Upper lobe of right lung (tissue), 1 donor: ENCODE measurements at places on chromosomes 11 and 22.

DNA sequence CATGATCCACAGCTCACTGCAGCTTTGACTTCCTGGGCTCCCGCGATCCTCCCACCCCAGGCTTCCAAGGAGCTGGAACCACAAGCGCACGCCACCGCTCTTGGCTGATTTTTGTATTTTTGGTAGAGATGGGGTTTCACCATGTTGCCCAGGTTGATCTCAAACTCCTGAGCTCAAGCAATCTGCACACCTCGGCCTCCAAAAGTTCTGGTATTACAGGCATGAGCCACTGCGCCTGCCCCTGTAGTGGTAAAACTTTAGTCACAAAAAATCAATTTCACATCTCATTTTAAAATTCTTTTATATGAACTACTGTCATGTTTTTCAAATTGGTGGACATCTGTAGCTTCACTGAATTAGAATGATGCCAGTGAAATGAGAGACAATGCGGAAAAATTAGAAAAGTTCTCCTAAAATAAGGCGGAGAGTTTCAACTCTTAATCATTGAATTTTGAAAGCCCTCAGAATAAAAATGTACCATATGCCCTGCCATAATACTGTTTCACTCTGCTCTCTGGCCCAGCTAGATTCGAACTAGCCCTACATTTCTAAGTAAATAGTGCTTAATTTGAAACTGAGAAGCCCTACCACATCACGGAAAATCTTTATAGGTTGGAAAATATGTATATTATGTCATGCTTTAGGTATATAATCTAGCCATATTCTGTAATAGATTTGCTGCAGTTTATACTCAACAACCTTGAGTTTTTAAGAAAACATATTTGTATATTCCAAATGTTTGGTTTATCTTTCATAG, 78.7 kb downstream of the HORMAD2 start:
- no peak for DNase-seq

- no peak for DNase-seq
These were observed 34.9 kb downstream of the CD44 start for GRCh38 chr11:35173616-35174566.

GRCh38 chr11:9600166-9600565, 26.7 kb downstream of the WEE1 start:
- no peak for DNase-seq

- DNase-seq, result no peak
These were observed 10.1 kb upstream of the NAALAD2 start for GRCh38 chr11:90124371-90124770.

- no peak for DNase-seq
These were observed 25.3 kb upstream of the TESMIN start for GRCh38 chr11:68776442-68777235.

- DNase-seq, result no peak
These were observed 20.3 kb downstream of the NEAT1 start for GRCh38 chr11:65442842-65443331.

DNA sequence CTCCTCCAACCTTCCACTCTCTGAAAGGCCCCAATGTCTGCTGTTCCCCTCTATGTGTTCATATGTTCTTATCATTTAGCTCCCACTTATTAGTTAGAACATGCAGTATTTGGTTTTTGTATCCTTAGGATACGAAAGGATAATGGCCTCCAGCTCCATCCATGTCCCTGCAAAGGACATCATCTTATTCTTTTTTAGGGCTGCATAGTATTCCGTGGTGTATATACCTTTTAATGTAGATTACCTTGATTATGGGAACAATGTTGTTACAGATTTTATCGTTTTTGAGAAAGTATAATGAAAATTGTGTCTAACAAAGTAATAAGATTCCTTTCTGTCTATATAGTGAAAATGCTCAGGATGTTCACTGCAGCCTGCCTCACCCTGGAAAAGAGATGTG, 16.0 kb upstream of the CAVIN3 start:
- no peak for DNase-seq

DNA sequence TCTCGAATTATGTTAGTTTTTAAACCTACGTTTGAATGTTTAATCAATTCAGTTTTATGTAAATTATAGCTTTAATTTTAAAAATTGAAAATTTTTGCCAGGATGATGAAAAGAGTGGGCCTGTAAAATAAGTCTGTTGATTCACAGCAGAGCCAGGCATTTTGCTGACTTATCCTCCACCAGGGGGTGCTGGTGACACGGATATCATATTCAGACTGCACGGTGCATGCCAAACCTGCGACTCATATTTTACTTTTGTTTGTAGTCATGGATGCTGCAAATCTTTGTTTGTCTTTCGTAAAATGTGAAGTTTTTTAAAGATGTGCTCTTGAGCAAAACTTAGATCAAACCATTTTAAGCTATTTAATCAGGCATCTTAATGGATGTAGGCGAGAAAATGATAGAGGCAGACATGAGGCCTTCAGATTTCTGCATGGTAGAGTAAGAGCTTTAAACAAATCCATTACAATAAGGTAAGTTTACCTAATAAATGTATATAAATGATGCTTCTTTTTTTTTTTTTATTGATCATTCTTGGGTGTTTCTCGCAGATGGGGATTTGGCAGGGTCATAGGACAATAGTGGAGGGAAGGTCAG, 3.6 kb upstream of the OR8B3 start:
- DNase-seq, result no peak

GRCh38 chr22:35850831-35851230, 133.2 kb downstream of the APOL5 start:
- no peak for DNase-seq

GRCh38 chr11:76776472-76776871, 6.7 kb upstream of the TSKU start:
- DNase-seq, result no peak

DNA sequence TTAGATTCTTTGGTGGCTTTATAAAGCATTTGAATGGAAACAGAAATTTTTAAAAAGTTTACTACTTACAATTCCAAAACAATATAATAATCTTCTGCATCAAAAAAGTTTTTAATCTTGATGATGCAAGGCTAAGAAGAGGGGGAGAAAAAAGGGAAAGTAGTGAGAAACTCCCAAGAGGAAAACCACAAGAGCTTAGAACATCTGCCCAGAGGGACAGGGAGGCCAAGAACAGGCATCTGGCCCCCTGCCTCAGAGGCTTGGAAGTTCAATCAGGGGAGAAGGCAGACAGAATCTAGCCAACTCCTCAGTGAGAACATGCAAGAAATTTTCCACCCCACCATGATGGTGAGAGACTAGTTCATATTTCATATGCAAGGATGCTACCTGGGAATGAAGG, 23.8 kb upstream of the TTC28 start:
- DNase-seq, result no peak

DNA sequence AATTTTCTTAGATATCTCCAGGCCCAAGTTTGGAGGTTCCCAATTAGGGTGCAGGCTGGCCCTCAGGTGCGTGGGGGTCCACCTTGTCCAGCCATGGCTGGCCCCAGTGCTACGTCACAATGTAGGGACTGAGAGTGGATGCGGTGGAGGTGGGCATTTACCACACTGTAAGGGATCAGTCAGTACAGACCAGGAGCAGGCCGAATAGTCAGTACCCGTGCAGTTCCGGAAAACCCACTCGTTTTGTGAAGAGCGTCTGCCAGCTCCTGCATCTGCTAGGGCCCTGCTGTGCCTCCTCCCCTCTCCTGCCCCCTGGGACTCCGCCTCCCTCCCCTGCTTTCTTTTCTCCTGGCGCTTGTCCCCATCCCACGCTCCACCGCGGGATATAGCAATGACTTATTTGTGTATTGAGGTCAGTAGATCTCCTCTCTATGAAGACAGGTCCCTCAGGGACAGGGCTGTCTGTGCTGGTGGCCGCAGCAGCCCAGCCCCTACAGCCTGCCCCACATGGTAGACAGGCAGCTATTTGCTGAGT, 50.4 kb upstream of the SEPTIN5 start:
- DNase-seq, result no peak

GRCh38 chr11:97351939-97352338, 962.1 kb downstream of the JRKL start:
- no peak for DNase-seq

GRCh38 chr11:82994604-82995230, 77.0 kb downstream of the RAB30 start:
- no peak for DNase-seq

GRCh38 chr11:76248210-76248609, 41.9 kb upstream of the WNT11 start:
- DNase-seq, result no peak

DNA sequence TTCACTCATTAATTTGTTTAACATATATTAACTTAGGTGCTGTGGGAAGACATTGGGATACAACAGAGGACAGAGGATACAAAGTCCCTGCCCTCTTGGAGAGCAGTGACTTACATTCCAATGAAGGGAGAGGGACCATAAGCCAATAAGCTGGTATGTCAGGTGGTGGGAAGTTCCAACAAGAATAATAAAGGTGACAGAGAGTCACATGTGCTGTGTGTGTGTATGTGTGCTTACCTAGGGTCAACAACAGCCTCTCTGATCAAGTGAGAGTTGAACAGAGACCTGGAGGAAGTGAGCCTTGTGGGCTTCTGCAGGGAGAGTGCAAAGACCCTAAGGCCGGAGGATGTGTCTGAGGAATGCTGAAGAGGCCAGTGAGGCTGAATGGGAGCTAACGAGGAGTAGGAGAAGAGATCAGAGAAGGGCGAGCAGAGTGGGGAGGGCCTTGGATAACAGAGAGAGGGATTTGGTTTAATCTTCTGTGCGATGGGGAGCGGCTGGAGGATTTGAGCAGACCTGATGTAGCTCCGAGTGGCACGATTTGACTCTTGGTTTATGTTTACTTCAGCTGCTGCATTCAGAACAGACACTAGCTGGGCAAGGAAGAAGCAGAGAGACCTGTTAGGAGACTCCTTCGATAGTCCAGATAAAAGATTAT, 35.3 kb downstream of the MAP6 start:
- no peak for DNase-seq

DNA sequence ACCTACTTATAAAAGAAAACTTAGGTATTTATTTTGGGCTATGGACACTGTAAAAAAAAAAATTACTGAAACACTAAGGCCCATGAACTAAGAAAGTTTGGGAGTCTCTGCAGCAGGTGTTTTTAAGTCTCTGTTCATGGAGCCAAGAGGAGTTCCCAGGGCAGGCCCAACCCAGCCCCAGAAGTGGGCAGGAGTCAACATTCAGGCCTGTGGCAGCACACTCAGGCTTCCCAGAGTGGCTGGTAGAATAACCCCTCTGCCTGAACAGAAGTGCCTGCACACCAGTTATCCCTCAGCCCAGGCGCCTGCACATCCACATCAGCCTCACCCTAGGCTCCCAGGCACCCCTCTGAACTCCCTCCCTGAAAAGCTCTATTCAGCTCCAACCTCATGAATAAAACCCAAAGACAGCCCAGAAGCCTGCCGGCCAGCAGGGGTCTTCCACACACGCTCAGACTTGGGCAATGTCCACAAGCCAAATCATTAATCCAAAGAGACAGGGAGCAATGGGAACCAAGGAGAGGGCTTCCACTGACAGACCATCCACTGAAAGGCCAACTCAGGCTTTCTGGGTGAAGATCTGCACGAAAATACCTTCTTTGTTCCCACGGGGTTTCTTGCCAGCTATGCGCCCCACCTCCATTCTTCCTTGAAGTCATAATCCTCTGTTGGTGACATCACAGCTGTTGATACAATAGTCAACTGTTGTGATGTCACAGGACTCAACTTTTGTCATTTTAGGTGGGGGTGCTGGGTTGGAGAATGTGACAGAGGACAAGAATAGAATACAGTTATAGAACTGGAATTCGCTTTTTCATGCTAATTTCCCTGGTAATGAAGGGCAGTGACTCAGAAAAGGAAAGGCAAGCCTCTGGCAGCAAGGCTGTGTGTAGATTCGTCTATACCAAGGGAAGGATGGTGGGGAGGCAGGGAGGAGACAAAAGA, 83.7 kb downstream of the RPL27A start:
- DNase-seq, result no peak

- no peak for DNase-seq
These were observed 22.9 kb upstream of the CARS1 start for GRCh38 chr11:3080104-3080503.

- no peak for DNase-seq
These were observed 3.3 kb downstream of the SEC14L2 start for GRCh38 chr22:30400159-30400558.

- DNase-seq, result no peak
These were observed 84.6 kb upstream of the LDLRAD3 start for GRCh38 chr11:35859301-35859700.

DNA sequence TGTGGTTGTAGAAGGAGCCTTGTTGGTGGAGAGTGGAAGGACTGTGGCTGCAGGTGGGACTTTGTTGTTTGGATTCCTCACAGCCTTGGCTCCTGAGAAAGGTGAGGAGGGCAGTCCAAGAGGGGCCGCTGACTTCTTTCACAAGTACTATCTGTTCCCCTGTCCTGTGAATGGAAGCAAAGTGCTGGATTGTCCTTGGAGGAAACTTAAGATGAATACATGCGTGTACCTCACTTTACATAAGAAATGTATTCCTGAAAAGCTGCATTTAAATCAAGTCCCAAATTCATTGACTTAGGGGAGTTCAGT, 2.4 kb downstream of the FUT4 start:
- no peak for DNase-seq

- no peak for DNase-seq
These were observed 21.0 kb upstream of the FNBP4 start for GRCh38 chr11:47788181-47788580.

- DNase-seq, result no peak
These were observed 54.6 kb upstream of the SC5D start for GRCh38 chr11:121237686-121238658.

DNA sequence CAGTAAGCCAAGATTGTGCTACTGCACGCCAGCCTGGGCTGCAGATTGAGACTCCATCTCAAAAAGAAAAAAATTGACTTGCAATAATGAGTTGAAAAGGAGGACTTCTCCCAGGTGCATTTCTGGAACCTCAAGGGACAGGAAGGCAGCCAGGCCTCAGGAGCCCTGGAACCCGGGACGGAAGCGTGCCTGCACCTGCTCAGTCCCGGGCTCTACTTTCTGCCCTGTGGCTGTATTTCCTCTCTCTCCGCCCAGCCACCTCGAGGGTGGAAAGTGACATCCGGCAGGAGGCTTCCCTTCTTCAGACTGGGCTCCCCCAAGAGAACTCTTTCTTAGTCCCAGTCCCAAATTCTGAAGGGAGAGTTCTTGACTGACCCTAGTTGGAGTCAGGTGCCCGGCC, 20.2 kb upstream of the GAL start:
- DNase-seq, result peak; percentile 20

- no peak for DNase-seq
These were observed 6.1 kb downstream of the TUBGCP6 start for GRCh38 chr22:50238755-50239154.

DNA sequence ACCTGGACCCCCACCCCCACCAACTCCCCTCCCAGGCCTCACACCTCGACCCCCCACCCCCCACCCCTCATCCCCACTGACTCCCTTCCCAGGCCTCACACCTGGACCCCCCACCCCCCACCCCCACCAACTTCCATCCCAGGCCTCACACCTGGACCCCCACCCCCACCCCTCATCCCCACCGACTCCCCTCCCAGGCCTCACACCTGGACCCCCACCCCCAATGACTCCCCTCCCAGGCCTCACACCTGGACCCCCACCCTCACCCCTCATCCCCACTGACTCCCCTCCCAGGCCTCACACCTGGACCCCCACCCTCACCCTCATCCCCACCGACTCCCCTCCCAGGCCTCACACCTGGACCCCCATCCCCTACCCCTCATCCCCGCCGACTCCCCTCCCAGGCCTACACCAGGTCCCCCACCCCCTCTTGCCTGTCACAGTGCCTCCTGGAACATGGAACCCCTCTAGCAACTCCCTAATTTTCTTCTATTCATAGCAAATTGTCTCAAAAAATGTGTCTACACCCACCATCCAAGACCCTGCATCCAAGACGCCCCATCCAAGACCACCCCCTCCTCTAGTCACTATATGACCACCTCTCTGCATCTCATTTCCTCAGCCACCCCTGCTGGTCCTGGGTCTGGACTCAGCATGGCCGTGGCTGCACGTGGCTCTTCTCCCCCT, 36.9 kb upstream of the BRSK2 start:
- DNase-seq, result peak; percentile 8
